ENCODE measurements at places on chromosomes 11 and 22.
A peak's percentile ranks its signal among the peaks of the same experiment; 100 is the strongest.

GRCh38 chr11:8823174-8823742, 87.7 kb upstream of the AKIP1 start:
- DNase-seq: no peak

DNA sequence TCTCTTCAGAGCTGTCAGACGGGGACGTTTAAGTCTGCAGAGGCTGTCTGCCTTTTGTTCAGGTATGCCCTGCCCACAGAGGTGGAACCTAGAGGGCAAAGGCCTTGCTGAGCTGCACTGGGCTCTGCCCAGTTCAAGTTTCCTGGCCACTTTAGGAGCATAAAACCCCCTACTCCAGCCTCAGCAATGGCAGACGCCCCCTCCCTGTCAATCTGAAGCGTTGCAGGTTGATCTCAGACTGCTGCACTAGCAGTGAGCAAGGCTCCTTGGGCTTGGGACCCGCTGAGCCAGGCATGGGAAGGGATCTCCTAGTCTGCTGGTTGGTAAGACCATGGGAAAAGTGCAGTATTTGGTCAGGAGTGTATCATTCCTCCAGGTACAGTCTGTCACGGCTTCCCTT, 66.6 kb upstream of the TP53I11 start:
- no peak for DNase-seq

DNA sequence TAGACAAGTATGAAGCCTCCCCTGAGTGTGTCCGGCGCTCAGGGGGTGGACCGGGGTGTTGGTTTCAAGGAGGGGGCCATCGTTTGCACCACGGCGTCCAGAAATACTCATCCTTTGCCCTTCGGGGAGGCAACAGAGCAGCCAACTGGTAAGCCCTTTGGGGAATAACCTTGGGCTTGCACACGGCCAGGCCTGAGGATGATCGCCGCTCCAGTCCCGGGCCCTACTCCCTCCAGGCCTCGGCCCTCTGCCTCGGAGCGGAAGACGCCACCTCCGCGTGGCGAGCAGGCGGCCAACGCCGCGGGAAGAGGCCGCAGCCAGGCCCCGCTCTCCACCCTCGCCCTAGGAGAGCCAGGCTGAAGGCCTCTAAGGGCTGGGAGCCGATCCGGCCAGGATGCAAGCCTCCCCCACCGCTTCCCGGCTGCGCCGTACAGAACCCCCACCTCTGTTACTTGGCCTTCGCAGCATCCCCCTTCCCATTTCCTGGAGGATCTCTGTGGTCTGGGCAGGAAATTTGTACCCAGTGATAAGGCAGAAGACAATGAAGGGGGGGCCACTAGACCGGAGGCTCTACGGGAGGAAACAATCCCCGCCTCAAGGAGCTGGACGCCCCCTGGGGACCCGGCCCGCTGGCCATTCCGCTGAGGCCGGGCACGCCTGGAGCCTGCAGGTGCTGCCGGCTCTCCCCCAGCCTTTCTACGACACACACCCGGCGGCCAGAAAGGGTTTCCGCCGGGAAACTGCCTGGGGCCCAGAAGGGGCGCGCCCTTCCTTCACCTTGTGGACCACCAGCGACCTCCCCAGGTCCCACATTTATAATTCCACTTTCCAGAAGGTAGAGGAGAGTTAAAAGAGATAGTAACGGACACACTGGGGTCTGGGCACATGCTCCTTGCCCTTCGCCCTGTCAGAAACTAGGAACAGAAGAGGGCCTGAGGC, 2.6 kb downstream of the ESAM start:
- DNase-seq: no peak

DNA sequence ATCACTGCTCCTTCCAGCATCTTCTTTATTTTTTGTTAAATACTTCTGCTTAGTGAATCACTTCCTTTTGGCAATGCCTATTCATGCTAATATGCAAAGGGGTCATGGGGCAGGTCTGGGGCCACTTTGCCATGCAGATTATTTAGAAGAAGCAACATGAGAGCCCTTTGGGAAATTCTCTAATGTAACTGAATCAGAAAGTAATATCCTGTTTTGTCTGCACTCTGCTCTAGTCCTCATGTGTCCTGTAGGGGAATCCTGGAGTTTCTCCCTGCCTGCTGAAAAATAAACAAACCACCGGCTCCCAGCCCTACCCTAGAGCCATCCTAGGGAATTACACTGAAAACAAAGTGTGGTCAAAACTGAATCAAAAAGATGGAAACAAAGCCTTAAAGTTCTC, 176.5 kb upstream of the POU2AF2 start:
- peak; percentile 88 for DNase-seq

GRCh38 chr22:20583471-20583922, 76.1 kb downstream of the MED15 start:
- DNase-seq: no peak

GRCh38 chr11:68430801-68431200, 29.8 kb upstream of the PPP6R3 start:
- DNase-seq: no peak

GRCh38 chr22:46143491-46144147, 6.7 kb upstream of the PPARA start:
- DNase-seq: no peak

GRCh38 chr11:72229336-72229924, 4.9 kb downstream of the INPPL1 start:
- no peak for DNase-seq

GRCh38 chr11:10144954-10145353, 149.1 kb downstream of the SBF2 start:
- no peak for DNase-seq

DNA sequence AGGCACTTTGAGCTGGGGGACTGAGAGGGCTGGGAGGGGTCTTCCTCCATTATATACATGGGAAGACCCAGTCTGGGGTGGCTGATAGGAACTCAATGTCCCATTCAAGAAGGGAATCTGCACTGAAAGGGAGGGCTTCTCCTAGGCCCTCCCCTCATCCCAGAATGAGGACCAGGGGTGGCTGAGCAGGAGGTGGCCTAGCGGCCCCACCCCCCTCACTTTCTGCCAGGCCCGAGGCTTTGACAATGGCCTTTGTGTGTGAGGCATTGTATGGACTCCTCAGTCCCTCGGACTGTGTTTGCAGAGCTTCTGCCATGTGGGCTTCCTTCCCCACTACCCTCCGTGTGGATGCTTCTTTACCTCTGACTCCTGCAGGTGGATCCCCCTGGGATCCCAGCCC, 65.7 kb downstream of the NECTIN1 start:
- DNase-seq: no peak

DNA sequence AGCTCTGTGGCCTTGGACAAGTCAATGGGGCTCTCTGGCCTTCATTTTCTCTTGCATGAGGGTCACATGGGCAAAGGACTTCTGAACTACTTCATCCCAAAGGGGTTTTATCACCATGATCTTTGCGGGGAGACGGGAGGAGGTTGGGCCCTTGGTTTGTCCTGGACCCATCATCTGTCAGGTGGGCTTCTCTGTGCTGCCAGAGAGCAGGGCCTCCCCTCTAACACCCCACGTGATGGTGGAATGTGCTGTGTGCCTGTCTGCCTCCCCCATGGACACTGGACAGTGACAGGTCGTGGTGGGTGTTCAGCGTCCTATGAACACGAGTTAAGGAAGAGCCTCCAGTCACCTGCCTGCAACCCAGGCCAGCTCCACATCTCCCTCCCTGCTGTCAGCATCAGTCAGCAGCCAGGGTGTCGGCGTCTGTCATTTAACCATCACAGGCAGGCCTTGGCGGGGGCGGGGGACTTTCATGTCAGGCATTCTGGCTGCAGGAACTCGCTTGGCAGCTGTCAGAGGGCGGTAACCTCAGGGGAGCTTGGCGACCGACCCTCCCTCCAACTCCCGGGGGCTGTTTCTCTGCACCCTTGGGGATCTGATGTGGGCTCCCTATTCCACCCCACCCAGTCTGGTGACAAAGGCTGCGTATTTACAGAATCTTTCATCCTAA, 2.6 kb upstream of the SUN2 start:
- no peak for DNase-seq

- no peak for DNase-seq
Measured at GRCh38 chr11:22774716-22775115, 54.9 kb downstream of the SVIP start.

DNA sequence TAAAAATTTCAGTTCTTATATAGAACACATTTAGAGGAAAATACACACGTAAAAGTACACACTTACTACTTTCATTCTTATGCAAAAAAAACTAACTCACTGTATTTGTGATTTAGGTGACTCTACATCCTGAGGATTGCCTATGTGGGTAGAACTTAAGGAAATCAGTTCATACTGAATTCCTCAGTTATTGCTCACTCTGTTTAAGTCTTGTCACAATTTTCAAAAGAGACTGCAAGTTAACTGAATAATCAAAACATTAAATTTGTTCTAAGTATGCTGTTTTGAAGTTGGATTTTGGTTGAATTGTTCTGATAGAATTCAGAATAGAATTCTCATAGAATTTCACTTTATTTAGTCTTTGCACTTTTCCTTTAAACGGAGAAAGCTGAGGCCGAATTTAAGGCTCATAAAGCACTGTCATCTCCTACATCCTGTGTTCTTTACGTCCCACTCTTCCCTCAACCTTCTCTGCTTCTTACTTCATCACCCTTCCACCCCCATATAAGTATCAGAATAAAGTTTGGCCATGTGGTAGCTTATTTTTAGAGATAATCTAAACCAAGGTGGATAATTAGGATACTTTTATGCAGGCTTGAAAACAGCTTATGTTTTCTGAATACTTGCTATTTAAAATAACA, 59.8 kb downstream of the APOL5 start:
- peak; percentile 83 for DNase-seq

DNA sequence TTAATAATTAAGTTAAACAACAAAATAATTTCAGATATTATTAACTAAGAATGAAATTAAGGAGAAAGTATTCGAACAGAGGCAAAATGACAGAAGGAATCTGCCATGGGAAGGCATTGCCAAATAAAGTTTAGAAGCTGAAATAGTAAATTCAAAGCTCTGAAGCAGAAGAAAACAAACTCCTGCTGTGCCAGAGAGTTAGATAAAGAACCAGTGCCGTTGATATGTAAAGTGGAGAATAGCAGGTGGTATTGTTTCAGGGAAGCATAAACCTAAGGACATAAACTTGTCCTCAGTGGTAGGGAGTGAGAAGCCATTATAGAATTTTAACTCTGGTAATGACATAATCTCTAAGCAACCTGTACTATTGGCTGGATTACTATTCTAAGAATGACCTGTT, 2.7 kb upstream of the HBG2 start:
- DNase-seq: no peak

DNA sequence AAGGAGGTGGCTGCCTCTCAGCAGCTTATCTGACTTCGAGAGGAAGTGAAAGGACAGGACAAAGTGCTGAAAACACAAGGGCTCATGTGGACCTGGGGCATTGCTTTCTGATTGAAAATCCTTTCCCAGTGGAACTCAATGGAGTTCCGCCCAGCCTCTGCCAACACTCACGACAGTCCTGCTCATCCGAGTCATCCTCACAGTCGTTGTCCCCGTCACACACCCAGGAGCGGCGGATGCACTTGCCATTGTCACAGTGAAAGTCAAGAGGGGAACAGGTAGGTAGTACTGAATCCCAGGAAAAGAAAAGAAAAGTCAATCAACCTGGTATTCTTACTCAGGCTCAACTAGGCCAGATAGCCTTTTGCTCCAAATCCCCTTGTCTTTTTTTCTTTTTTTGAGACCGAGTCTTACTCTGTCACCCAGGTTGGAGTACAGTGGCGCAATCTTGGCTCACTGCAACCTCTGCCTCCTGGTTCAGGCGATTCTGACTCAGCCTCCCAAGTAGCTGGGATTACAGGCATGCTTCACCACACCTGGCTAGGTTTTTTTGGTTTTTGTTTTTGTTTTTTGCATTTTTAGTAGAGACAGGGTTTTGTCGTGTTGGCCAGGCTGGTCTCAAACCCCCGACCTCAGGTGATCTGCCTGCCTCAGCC, 18.1 kb downstream of the LRP4 start:
- no peak for DNase-seq

- DNase-seq: no peak
Measured at GRCh38 chr11:94856443-94856842, 88.3 kb downstream of the AMOTL1 start.

GRCh38 chr22:36554098-36554497, 25.1 kb upstream of the EIF3D start:
- no peak for DNase-seq

DNA sequence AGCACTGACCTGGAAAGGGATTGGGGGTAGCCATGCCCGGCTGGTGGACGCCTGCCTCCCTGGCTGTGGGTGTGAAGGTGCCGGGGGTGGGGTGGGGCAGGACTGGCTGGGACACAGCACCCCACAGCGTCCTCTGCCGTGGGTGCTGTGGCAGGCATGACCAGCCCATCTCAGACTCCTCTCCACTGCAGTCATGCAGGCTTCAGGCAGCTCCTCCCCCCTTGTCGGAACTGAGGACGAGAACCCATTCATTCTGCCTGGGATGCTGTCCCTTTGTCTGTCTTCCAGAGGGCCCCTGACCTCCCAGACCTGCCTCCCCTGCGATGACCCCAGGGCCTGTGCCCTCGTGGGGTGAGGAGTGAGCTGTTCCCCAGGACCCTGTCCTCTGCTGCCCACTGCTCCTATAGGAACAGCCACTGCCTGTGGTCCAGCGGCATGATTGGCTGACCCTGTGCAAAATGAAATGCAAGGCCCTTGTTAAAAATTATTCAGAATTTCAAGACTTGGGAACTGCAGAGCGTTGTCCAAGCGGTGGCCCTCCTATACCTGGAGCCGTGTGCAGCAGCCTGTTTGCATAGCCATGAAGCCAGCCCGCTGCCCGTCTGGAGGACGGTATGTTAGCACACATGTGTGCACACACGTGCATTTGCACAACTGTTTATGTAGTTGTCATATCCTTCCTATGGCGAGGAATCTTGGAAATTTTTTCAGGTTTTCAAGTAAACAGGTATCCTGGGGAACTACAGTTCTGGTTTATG, 1122.3 kb downstream of the BRD1 start:
- no peak for DNase-seq

Data from EH (cell line).